CD4-positive, alpha-beta T cell treated with Interleukin-17A for 1 hour (primary cell): ENCODE measurements at places on chromosomes 6 and 20.

DNA sequence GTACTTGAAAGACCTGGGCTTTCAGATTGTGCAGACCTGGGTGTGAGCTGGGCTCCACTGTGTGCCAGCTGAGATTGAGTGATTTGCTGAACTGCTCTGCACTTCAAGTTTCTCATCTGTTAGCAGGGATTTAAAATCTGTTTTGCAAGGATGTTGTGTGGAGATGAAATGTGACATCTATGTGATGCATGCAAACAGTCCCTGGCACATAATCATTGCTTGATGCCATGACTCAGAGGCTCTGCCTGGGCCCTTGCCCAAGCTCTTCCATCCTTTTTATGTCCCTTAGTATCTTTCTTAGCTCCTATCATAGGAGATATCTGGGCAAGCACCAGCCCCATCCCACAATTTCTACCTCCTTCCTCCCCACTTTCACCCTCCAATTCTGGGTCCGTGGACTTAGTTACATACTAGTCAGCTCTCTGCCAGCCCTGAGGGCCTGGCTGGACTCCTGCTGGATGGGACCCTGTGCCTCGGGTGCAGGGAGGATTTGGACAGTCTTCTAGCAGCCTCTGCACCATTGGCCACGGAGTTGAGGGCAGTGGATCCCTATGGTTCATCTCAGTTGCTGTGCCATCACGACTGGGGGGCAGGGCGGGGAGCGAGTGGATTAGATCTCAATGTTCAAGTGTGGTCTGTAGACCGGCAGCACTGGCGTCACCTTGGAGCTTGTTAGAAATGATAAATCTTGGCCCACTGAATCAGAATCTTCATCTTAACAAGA, 103.6 kb downstream of the MAP3K7 start:
- no peak for DNase-seq

- no peak for DNase-seq
These were observed 1.3 kb upstream of the NDUFAF4 start for GRCh38 chr6:96899019-96899418.

- DNase-seq: no peak
These were observed 9.9 kb upstream of the KIF25 start for GRCh38 chr6:167987396-167988153.

- no peak for DNase-seq
These were observed 170.2 kb downstream of the MTFR2 start for GRCh38 chr6:136079701-136080565.

- peak; percentile 22 for DNase-seq
These were observed at the start of gene ADGRG6 for GRCh38 chr6:142301651-142302391. Gene ADGRG6 (plus strand): TSS chr6:142302007. CDS start chr6:142302330, 323 bp downstream.

- no peak for DNase-seq
These were observed 41.5 kb upstream of the RNF24 start for GRCh38 chr20:4056880-4057279.

DNA sequence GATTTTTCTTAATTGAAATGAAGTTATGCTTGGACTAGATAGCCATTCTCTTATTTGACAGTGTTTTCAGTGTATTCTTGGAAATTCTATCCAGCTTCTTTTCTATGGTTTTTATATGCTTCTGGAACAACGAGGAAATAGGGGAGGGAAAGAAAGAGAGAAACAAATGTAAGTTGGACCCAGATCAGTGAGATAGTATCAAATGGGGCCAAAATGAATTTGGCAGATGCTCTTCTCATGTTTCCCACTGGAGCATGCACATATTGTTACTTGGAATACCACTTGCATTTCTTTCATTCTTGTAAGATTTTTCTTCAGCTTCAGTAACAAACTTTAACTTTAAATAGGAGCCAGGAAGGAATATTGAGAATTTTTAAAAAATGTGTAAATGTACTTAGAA, 312.3 kb downstream of the PRL start:
- no peak for DNase-seq

- DNase-seq: no peak
These were observed 111.6 kb downstream of the ERMARD start for GRCh38 chr6:169862892-169863525.

DNA sequence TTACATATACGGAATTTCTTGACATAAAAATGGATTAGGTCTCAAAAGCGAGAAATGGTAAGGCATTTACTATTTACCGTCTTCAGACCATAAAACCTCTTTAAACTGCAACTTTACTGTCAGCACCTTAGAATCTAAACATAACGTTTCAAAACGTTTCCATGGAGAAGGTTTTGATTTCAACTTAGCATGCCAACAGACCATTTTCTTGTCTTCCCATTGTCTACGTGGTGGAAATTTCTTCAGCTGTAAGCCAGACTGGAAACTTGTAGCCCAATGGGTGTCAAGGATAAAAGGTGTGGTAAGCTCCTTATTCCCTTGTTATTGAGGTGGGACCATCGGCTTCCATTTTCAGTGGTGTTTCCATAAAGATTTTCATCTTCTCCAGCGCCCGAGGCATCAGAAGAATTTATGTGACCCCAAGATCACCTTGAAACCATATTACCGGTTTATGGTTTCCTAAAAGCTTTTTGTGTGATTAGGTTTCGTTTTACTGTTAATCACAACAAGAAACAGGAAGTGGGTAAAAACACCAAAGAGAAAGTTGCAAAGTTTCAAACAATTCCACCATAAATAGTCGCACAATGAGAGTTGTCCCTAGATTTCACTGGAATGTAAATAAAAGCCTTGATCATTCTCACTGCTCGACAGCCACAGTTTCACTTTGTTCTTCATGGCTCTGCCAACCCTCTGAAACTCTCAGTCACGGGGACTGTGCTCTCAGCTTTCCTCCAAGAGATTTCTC, 63.0 kb upstream of the CD2AP start:
- DNase-seq: peak; percentile 52

- no peak for DNase-seq
These were observed 73.0 kb upstream of the TULP1 start for GRCh38 chr6:35585658-35586057.

DNA sequence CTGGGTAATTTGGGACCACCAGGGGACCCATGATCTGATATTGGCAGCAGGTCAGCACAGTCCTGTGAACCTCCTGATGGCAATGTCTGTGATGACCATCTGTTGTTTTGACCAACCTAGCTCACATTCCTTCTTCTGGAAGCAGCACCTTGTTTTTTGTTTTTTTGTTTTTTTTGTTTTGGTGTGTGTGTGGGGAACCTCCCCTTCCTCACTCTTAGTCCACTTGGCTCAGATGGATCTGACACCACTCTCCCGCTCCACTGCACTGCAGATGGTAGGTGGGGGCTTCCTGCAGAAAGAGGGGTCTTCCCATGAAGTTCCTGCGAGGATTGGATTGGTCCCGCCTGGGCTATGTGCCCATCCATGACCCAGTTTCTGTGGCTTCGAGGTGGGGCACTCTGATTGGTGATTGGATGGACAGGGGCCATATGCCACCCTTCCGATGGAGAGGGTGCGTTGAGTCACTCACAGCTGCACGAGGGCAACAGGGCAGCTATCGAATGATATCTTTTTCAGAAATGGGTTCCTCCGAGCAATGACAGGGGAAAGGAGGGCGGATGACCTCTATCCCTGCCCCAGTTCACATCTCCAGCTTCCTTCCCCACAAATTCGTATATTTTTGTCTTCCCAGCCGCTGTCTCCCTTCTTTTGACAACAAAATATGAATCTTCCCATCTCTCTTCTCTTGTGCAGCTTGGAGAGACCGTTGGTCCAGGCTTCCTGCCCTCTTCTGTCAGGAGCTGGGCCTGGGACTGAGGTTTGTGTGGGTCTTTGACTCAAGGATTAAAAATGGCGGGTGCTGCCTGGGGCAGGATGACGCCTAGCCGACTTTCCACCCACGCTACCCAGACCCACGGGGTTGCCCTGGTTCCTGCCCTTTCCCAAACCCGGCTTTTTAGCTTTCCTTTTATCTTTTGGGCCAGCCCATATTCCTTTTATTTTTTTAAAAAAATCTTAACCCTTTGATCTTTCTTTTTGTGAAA, 132.1 kb upstream of the KCNG1 start:
- DNase-seq: no peak

DNA sequence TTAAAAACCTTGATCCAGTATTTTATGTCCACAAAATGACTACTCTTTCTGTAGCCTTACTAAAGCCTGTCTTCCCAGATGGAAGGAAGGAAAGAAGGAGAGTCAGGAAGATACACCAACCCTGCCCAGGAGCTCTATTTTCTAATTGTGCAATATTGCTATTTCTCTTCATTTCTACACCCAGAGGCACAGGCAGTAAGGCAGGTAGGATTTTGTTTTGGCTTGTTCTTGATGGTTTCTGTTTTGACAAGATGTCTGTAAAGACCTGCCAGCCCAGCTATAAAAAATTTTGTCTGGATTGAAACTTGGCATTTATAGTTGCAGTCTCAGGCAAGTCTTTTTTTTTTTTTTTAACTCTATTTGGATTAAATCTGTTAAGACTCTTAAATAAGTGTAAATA, 587.5 kb upstream of the ARID1B start:
- DNase-seq: no peak

GRCh38 chr6:93272211-93272610, 147.1 kb downstream of the EPHA7 start:
- DNase-seq: no peak

- no peak for DNase-seq
These were observed 73.5 kb downstream of the AKAP7 start for GRCh38 chr6:131208787-131209186.

DNA sequence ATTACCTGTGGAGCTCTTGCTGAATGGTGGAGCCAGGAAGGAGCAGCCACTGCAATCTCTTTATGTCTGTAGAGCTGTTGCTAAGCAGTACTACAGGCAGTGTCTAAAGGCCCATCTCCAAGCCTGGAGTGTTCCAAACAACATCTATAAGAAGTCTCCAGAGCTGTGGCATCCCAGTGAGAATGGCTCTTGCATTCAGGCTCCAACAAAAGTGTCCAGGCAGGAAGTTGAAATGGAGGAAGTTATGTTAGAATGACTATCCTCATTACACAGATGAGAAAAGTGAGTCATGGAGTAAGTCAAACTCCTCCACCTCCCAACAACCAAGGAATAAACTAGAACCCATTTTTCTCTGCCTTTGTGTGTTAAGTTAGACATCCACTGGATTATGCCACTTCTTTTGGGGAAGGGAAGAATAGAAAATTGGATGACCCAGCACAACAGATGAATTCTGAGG, 288.5 kb upstream of the STXBP5 start:
- DNase-seq: no peak

- DNase-seq: peak; percentile 4
These were observed 188.4 kb upstream of the TSHZ2 start for GRCh38 chr20:52783769-52784168.

DNA sequence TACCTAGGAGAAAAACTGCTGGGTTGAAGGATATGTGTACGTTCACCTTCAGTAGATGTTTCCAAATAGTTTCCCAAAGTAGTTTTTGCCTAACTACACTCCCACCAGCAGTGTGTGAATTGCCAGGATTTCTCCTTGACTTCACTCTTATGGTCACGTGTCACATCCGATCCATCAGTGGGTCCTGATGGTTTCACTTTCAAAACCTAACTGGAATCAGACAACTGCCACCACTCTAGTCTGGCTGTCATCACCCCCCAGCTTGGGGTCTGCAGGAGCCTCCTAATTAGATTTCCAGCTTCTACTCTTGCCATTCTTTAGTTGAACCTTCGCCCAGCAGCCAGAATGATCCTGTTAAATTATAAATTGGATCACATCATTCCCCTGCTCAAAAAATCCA, 8.5 kb upstream of the SLC12A5 start:
- no peak for DNase-seq

- no peak for DNase-seq
These were observed 286.2 kb upstream of the EXOC2 start for GRCh38 chr6:978937-979685.

- DNase-seq: no peak
These were observed 5.7 kb downstream of the MAFB start for GRCh38 chr20:40683221-40683893.

DNA sequence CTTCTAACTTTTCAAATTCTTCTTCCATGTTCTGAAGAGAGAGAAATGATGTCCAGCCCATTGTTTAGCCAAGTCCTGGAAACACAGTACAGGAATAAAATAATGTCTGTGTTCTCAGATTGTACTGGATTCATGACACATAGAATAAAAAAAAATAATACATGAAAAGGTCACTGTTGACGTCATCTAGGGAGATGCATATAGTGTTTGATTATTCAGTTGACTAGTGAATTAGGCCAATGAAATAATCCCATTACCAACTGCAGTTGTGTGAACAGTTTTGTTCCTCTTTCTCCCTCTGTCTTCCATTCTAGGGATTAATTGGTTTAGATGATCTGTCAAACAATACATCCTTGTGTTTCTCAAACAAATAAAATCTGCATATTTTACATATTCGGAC, 222.8 kb downstream of the ALDH8A1 start:
- no peak for DNase-seq

- no peak for DNase-seq
These were observed 13.4 kb upstream of the BTN3A2 start for GRCh38 chr6:26351544-26351953.

- no peak for DNase-seq
These were observed 5.2 kb upstream of the BTBD9 start for GRCh38 chr6:38644951-38645350.

DNA sequence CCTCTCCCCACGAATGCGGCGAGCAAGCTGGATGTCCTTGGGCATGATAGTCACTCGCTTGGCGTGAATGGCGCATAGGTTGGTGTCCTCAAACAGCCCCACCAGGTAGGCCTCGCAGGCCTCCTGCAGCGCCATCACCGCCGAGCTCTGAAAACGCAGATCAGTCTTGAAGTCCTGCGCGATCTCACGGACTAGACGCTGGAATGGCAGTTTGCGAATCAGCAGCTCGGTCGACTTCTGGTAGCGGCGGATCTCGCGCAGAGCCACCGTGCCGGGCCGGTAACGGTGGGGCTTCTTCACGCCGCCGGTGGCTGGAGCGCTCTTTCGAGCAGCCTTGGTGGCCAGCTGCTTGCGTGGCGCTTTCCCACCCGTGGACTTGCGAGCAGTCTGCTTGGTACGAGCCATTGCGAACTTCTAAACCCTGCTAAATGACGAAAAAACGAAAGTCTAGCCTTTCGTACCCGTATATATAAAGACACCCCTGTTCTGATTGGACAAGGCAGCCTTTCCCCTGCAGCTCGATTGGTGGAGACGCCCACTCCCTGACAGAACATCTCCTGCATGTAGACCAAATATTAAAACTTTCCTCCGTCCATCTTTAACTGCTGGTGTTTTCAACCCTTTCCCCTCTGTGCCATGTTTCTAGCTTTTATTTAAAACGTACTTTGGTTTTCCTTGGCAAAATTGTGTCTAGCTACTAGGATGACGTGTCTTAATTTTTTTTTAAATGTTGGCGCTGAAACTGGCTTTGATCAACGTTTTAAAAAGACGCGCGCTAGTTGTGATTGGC, 109.8 kb downstream of the HFE start:
- DNase-seq: peak; percentile 96

DNA sequence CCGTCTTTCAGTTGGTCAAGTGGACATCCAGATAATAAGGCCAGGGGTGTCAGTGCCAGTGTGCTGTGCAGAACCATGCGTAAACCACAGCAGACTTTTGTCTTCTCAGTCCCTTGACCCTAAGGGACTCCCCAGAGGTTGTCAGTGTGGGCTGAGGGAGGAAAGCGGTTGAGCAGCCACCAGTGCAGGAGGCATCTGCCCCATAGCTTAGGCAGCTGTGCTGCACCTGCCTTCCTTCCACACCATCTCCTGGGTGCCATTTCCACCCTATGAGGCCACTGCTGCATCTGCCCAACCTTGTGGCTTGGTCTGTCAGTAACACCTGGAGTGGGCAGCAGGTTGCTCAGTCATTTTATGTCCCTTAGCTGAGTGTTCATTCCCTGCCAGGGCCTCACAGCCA, 26.0 kb downstream of the PRPF6 start:
- DNase-seq: no peak

- no peak for DNase-seq
These were observed 20.1 kb downstream of the TRIM27 start for GRCh38 chr6:28903686-28904085.

GRCh38 chr6:135006386-135006914, 48.2 kb downstream of the HBS1L start:
- DNase-seq: no peak

GRCh38 chr20:35636095-35636494, 20.5 kb downstream of the SPAG4 start:
- no peak for DNase-seq
